ENCODE measurements at places on chromosomes 1 and 21.

DNA sequence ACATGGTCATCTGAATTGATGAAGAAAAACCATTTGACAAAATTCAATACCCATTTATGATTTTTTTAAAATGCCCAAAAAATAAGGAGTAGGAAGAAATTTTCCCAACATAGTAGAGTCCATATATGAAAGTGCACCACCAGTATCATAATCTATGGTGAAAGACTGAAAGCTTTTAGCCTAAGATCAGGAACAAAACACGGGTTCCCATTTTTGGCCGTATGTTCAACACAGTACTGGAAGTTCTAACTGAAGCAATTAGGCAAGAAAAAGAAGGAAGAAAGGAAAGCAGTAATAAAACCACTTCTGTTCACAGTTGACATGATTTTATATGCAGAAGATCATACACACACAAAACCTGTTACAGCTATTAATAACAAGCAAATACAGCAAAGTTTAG, 227.8 kb upstream of the RAB4A start:
- H3K4me1 ChIP-seq = no peaks in the 10 kb centered on the region
- no peak for DNase-seq
- no peaks in the 10 kb centered on the region for H3K27me3 ChIP-seq
- no peak overlapping the region for H3K4me3 ChIP-seq
- H3K27ac ChIP-seq = no peak overlapping the region
- H3K36me3 ChIP-seq = no peaks in the 10 kb centered on the region

GRCh38 chr1:51627672-51628071, 10.8 kb downstream of the OSBPL9 start:
- no peaks in the 10 kb centered on the region for H3K27me3 ChIP-seq
- H3K36me3 ChIP-seq = no peaks in the 10 kb centered on the region
- no peak for DNase-seq

DNA sequence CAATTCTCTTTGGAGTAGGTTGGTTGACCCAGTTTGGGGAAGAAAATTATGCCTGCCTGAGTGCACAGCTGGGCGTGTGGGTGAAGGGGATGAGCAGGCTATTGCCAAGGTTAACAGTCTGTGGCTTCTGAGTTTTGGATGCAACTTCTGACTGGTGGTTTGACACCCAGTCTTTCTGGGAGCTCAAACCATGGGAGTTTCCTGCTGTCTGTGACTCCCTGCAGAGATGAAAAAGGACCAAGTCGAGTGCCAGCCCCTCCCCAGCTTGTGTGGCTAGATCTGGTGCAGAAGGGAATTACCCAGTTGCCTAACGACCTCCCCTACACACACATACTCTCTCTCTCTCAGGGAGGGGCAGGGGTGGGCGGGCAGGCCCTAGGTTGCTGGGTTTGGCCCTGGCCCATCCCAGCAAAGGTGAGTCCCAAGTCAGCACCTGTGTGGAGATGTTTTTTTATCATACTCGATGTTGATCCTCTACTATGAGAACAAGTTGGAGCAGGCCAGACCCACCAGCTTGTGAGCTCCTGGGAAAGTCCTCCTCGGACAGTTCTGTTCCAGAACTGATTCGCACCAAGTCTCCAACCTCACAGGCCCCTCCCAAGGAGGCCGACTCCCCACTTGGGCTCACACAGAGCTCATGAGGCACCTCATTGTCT, 28.2 kb downstream of the PKP1 start:
- H3K27ac ChIP-seq = no peak overlapping the region
- H3K36me3 ChIP-seq = no peaks in the 10 kb centered on the region
- no peaks in the 10 kb centered on the region for H3K4me1 ChIP-seq
- DNase-seq = no peak

DNA sequence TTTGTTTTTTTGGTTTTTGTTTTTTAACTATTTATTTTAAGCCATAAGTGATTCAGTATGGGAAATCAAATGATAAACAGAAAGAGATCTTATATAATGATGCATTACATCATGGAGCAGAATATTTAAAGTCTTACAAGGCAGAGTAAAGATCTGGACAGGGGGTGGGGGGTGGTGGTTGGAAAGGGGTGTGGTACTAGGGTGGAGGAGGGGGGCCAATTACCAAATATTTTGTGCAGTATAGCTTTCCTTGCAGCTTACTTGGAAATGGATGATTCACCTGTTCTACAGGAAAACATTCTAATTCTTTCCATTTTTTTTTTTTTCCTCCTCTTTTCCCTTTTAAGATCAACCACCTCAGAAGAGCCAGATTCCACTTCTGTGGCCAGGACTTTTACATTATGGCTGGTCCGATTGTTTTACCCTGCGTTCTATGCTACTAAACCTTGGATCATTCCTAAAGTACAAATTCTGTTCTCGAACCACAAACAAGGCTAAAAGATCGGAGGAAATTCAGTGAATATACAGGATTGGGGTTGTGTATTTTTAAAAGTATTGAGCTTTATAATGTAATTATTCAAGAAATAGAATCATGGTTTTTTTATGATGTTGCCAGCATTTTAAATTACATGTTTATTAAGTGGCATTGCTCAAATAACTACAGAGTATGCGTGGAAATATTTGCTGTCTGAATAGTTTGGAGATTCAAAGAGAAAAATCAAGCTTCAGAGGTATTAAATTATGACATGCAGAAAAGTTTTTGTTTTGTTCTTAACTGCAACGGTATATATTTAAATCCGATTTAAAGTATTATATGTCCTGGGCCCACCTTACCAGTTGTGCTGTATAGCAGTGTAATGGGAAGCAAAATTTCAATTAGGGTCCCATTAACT, 859.5 kb downstream of the USP25 start:
- H3K4me1 ChIP-seq = no peaks in the 10 kb centered on the region
- H3K27ac ChIP-seq = no peak overlapping the region
- H3K27me3 ChIP-seq = no peaks in the 10 kb centered on the region
- H3K4me3 ChIP-seq = no peak overlapping the region
- DNase-seq = no peak

DNA sequence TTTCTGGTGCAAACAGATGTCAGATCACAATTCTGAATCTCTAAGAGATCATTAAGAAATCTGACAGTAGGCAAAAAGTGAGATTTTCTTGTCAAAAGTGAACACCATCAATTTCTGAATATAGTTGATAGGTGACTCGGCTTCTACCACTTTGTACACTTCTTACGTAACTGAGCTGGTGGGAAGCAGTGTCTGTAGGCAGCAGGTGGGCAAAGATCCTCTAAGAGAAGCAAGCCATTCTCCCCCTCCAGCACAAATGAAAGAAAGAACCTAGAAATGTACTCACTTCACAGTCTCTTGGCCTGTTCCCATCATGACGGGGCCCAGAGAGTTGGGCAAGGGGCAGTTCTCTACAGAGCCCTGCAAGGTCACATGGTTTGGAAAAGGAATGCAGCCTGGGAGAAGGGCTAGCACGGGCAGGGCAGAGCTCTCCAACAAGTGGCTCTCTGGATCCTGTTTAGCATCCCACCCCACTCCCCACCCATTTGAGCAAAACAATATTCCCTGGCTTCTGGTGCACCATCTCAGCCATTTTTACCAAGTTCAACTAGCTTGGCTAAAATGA, 412.6 kb downstream of the LTN1 start:
- no peaks in the 10 kb centered on the region for H3K36me3 ChIP-seq
- H3K27ac ChIP-seq = no peak overlapping the region
- no peak overlapping the region for H3K4me3 ChIP-seq

- no peak for DNase-seq
- H3K27me3 ChIP-seq = no peaks in the 10 kb centered on the region
- H3K36me3 ChIP-seq = no peaks in the 10 kb centered on the region
- no peaks in the 10 kb centered on the region for H3K4me1 ChIP-seq
- H3K27ac ChIP-seq = no peak overlapping the region
- no peak overlapping the region for H3K4me3 ChIP-seq
Measured at GRCh38 chr1:246246430-246246829, 260.6 kb downstream of the SMYD3 start.

GRCh38 chr1:160862203-160863060, at the start of gene CD244:
CD244 (minus strand) TSS chr1:160862887; CDS start chr1:160862677, 210 bp downstream.
- H3K27me3 ChIP-seq = no peaks in the 10 kb centered on the region
- no peak for DNase-seq
- H3K4me1 ChIP-seq = no peaks in the 10 kb centered on the region
- H3K4me3 ChIP-seq = peak within 1 kb of the TSS; percentile 51

DNA sequence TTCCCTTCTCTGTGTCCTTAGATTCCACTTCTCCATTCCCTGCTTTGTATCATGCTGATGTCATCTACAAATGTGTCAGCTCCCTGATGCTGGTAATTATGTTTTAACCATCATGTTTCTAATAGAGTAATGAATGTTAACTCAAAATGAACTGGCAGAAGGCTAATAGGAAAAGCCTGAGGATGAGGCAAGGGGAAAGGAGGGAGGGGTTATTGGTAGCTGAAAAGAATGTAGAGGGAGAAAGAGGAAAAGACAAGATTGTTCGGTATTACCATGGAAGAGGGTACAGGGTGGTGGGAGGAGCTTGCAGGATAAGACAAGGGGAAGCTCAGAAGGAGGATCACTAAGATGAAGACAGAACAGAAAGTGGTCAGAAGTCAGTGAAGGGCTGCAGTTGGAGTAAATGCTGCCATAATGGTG, 150.9 kb downstream of the ZC3H11B start:
- DNase-seq = no peak
- H3K4me3 ChIP-seq = no peak overlapping the region
- no peaks in the 10 kb centered on the region for H3K36me3 ChIP-seq
- no peaks in the 10 kb centered on the region for H3K4me1 ChIP-seq

GRCh38 chr1:9101510-9102146, 27.3 kb downstream of the GPR157 start:
- H3K27ac ChIP-seq = no peak overlapping the region
- H3K36me3 ChIP-seq = peaks cover 22% of the 10 kb centered on the region
- H3K27me3 ChIP-seq = no peaks in the 10 kb centered on the region

DNA sequence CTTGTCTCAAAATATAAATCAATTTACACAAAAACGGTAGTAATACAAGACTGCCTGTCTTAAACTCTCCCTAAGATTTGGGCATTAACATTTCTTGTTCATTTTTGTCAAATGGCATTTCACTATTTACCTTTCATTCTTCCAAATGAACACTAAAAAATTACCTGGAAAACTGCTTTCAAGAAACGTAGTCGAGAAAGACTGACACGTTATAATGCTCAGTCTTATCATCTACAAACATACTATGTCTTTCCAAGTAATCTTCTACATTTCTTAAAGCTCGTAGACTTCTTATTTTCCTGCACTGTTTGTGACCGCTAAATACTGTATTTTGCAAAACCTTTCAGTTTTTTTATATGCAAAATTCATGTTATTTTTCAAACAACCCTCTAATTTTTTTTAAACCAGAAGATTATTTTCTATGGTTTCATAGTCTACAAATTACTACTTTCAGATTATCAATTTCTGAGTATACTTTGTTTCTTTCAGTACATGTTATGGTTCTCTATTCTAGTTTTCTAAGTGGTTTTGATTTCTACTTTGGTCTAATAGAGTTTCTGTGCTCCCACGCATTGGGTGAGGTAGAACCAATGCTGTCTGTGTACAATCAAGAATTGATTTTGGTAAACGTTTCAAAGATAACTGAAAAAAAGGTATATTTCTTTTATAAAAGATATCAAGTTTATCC, 336.4 kb downstream of the SMYD3 start:
- no peak overlapping the region for H3K4me3 ChIP-seq
- H3K4me1 ChIP-seq = no peaks in the 10 kb centered on the region
- H3K27ac ChIP-seq = no peak overlapping the region
- no peaks in the 10 kb centered on the region for H3K36me3 ChIP-seq

- DNase-seq = no peak
- no peaks in the 10 kb centered on the region for H3K4me1 ChIP-seq
- no peak overlapping the region for H3K27ac ChIP-seq
- no peaks in the 10 kb centered on the region for H3K36me3 ChIP-seq
- no peaks in the 10 kb centered on the region for H3K27me3 ChIP-seq
- H3K4me3 ChIP-seq = no peak overlapping the region
Measured at GRCh38 chr1:208683141-208683540, 439.0 kb upstream of the PLXNA2 start.

GRCh38 chr1:225817611-225818061, 7.7 kb downstream of the EPHX1 start:
- no peak overlapping the region for H3K27ac ChIP-seq
- no peaks in the 10 kb centered on the region for H3K36me3 ChIP-seq
- H3K4me3 ChIP-seq = no peak overlapping the region
- DNase-seq = no peak
- H3K27me3 ChIP-seq = no peaks in the 10 kb centered on the region

DNA sequence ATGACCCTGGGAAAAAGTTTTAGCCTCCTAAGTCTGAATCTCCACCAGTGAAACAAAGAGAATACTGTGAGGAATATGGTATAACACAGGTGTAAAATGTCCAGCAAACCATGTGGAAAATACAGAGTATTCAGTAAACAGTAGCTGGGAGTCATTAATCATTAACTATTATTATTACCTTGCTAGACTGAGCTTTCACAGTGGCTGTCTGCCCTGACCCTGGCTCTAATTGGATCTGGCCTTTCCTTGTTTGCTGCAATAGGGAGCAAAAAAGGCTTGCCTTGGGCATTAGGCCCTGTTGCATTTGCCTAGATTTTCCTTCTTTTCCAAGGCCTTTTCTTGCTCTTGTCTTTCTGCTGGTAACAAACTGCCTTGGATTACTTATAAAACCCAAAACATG, 179.1 kb upstream of the BEND5 start:
- H3K27ac ChIP-seq = no peak overlapping the region
- no peaks in the 10 kb centered on the region for H3K36me3 ChIP-seq
- no peaks in the 10 kb centered on the region for H3K27me3 ChIP-seq
- no peak for DNase-seq
- no peaks in the 10 kb centered on the region for H3K4me1 ChIP-seq
- H3K4me3 ChIP-seq = no peak overlapping the region

GRCh38 chr1:119321666-119322419, 46.7 kb upstream of the HAO2 start:
- H3K4me3 ChIP-seq = no peak overlapping the region
- no peaks in the 10 kb centered on the region for H3K36me3 ChIP-seq
- no peak overlapping the region for H3K27ac ChIP-seq
- DNase-seq = no peak
- peaks cover 3% of the 10 kb centered on the region for H3K4me1 ChIP-seq
- no peaks in the 10 kb centered on the region for H3K27me3 ChIP-seq

GRCh38 chr21:44905728-44906090, 15.0 kb downstream of the ITGB2 start:
- peak overlapping the region; percentile 69 for H3K27ac ChIP-seq
- DNase-seq = no peak
- no peaks in the 10 kb centered on the region for H3K27me3 ChIP-seq
- no peak overlapping the region for H3K4me3 ChIP-seq
- H3K4me1 ChIP-seq = peaks cover 4% of the 10 kb centered on the region

- H3K4me1 ChIP-seq = no peaks in the 10 kb centered on the region
- H3K36me3 ChIP-seq = no peaks in the 10 kb centered on the region
- DNase-seq = no peak
- H3K27me3 ChIP-seq = no peaks in the 10 kb centered on the region
Measured at GRCh38 chr1:243475966-243476365, 220.1 kb downstream of the SDCCAG8 start.

- DNase-seq = no peak
- H3K27ac ChIP-seq = no peak overlapping the region
- no peaks in the 10 kb centered on the region for H3K36me3 ChIP-seq
- no peaks in the 10 kb centered on the region for H3K27me3 ChIP-seq
Measured at GRCh38 chr1:205147191-205147835, 25.5 kb upstream of the RBBP5 start.

- H3K27me3 ChIP-seq = no peaks in the 10 kb centered on the region
- no peak overlapping the region for H3K4me3 ChIP-seq
- no peak for DNase-seq
- H3K36me3 ChIP-seq = no peaks in the 10 kb centered on the region
- no peaks in the 10 kb centered on the region for H3K4me1 ChIP-seq
Measured at GRCh38 chr1:7681401-7681800, 89.7 kb upstream of the VAMP3 start.
